ENCODE measurements at places on chromosomes 4 and X.

GRCh38 chr4:77500801-77501200, 104.8 kb upstream of the CXCL13 start:
- no peak overlapping the region for H3K4me3 ChIP-seq
- no peak overlapping the region for H3K27ac ChIP-seq
- H3K36me3 ChIP-seq = no peaks in the 10 kb centered on the region
- no peaks in the 10 kb centered on the region for H3K4me1 ChIP-seq
- DNase-seq = no peak
- H3K27me3 ChIP-seq = no peaks in the 10 kb centered on the region

DNA sequence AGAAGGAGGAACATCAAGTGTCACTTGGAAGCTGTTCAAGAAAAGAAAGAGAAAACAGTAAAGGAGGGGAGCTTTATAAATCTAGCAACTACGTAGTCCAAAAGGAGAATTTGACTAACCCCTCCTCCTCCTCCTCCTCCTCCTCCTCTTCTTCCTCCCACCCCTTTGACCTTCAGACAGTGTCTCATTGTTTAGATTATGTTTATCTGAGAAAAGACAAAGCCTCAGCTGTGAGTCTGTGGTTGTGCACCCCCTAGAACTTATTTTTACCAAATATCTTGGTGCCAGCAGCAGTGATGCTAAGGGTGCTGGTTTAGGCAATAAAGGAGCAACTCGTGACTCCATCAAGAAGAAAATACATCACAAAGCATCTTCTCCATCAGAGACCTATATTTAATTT, 68.9 kb upstream of the BMP2K start:
- H3K4me1 ChIP-seq = peaks cover 13% of the 10 kb centered on the region
- no peak overlapping the region for H3K4me3 ChIP-seq
- no peak for DNase-seq
- H3K36me3 ChIP-seq = peaks cover 4% of the 10 kb centered on the region
- H3K27me3 ChIP-seq = peaks cover 2% of the 10 kb centered on the region
- peak overlapping the region; percentile 88 for H3K27ac ChIP-seq

DNA sequence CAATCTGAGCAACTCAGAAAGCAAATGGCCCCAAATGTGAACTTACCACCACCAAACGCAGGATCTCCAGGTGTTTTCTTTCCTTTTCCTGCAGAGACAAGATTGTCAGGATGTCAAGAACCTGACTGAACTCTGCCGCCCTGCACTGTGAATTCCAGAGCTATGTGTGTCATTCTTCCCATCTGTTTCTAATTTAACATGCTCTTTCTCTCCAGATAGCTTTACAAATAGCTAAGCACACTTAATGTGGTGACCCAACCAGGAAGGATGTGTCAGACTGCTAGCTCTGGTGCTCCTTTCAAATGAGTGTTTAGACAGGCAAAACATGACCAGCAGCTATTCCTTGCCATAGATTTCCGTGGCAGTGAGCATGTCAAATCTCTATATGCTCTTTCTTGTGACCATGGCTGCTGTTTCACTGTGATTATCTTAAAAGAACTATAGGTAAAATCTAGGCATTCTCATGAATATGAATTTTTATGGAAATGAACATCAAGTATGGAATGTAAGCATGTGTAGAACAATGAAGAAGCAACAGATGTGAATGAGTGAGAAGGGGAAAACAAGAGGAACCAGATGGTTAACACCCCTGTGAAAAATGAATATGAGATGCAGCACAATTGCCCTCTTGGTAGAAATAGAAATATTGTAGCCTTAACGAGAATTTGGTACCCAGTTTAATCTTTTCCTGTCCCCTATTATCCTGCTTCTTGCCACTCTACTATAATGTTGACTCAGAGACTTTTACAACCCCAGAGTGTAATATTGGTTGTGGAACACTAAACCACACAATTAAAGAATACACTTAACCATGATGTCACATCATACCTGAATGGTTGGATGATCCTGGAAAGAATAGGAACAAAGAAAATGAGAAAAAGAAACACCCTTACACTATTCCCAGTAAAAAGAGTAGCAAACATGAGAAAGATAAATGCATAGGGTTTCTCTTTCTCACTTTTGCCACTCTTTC, 247.8 kb upstream of the DKK2 start:
- no peaks in the 10 kb centered on the region for H3K36me3 ChIP-seq
- H3K4me1 ChIP-seq = no peaks in the 10 kb centered on the region
- DNase-seq = no peak
- no peaks in the 10 kb centered on the region for H3K27me3 ChIP-seq
- H3K4me3 ChIP-seq = no peak overlapping the region

DNA sequence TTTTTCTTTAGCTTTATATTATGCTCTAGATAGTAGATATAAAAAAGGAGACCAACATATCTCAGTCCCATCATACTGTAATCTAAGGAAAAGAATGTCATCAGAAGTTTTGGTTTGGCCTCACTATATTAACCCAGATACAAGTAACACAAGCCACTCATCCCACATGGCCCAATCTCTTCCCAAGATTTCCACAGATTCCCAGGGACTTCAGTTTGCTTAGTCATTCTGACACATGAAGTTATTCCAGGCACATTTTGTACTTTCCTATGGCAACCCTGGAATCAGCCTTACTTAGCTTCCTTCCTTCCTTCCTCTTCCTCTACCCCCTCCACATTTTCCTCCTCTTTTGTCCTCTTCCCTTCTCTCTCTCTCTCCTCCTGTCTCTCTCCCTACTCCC, 21.7 kb upstream of the DCLK2 start:
- H3K27me3 ChIP-seq = no peaks in the 10 kb centered on the region
- no peak overlapping the region for H3K4me3 ChIP-seq
- no peak for DNase-seq
- H3K27ac ChIP-seq = no peak overlapping the region
- H3K4me1 ChIP-seq = no peaks in the 10 kb centered on the region

DNA sequence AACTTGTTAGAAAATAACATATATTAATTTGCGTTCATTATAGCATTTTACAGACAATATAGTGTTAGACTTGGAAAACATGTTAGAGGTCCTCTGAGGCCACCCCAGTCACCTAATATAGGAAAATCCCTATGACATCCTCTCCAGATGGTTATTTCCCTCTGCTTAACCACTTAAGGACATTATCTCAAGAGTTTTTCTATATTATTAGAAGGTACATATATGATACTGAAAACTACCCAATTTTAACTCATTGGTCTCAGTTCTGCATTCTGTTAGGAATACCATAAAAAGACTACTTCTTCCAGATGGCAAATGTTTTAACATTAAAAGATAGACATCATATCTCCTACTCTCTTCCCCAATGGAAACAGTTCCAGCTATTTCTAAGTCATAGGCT, 21.4 kb downstream of the PTPN13 start:
- peaks cover 14% of the 10 kb centered on the region for H3K36me3 ChIP-seq
- peaks cover 34% of the 10 kb centered on the region for H3K4me1 ChIP-seq
- no peaks in the 10 kb centered on the region for H3K27me3 ChIP-seq
- H3K27ac ChIP-seq = no peak overlapping the region
- no peak for DNase-seq
- H3K4me3 ChIP-seq = no peak overlapping the region

- no peaks in the 10 kb centered on the region for H3K27me3 ChIP-seq
- no peak overlapping the region for H3K27ac ChIP-seq
- H3K4me3 ChIP-seq = no peak overlapping the region
- H3K36me3 ChIP-seq = peaks cover 30% of the 10 kb centered on the region
These were observed 84.0 kb downstream of the RBPJ start for GRCh38 chr4:26404743-26405206.

- no peaks in the 10 kb centered on the region for H3K27me3 ChIP-seq
- H3K4me3 ChIP-seq = no peak overlapping the region
- H3K27ac ChIP-seq = peak overlapping the region; percentile 30
- H3K4me1 ChIP-seq = peaks cover 7% of the 10 kb centered on the region
These were observed 12.4 kb upstream of the SETD7 start for GRCh38 chr4:139568206-139568955.

GRCh38 chr4:38056011-38056685, 96.0 kb downstream of the PTTG2 start:
- peaks cover 15% of the 10 kb centered on the region for H3K4me1 ChIP-seq
- H3K4me3 ChIP-seq = no peak overlapping the region
- peaks cover 5% of the 10 kb centered on the region for H3K36me3 ChIP-seq
- H3K27ac ChIP-seq = no peak overlapping the region

DNA sequence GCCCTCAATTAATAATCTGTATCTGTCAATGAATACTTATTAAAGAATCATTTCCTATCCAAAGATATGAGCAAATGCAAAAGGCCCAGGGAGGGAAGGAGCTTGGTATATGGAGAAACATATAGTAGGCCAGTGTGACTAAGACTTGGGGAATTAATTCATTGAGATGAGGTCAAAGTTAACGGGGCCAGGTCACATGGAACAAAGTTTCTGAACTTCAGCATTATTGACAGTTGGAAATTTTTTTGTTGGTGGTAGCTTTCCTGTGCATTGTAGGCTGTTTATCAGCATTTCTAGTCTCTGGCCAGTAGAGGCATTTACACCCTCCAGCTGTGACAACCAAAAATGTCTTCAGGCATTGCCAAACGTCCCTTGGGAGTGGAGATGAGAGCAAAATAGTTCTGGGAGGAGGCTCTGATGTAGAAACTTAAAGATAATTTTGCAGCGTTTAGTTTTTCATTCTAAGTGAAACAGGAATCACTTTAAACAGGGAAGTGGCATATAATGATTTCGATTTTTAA, 202.0 kb downstream of the SLC4A4 start:
- H3K4me1 ChIP-seq = peaks cover 32% of the 10 kb centered on the region
- no peak overlapping the region for H3K27ac ChIP-seq
- DNase-seq = no peak
- H3K4me3 ChIP-seq = no peak overlapping the region
- H3K27me3 ChIP-seq = no peaks in the 10 kb centered on the region

DNA sequence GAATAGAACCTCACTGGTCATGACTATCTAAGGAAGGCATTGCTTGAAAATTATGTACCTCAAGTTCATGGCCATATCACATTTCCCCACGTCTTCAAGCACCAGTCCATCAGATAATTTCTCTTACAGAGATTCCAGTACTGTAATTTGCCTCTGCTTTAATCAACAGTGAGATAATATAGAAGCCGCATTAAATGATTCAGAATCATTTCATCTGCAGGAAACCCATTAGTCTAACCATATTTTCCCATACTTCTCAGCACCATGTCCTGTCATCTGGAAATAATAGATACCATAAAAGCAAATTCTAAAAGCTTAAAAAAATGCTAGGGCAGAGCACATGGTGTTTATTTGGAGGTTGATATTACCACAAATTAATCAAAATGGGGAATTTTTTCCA, 310.3 kb upstream of the SLIT2 start:
- peaks cover 9% of the 10 kb centered on the region for H3K4me1 ChIP-seq
- H3K36me3 ChIP-seq = peaks cover 3% of the 10 kb centered on the region
- no peak overlapping the region for H3K27ac ChIP-seq
- no peaks in the 10 kb centered on the region for H3K27me3 ChIP-seq

DNA sequence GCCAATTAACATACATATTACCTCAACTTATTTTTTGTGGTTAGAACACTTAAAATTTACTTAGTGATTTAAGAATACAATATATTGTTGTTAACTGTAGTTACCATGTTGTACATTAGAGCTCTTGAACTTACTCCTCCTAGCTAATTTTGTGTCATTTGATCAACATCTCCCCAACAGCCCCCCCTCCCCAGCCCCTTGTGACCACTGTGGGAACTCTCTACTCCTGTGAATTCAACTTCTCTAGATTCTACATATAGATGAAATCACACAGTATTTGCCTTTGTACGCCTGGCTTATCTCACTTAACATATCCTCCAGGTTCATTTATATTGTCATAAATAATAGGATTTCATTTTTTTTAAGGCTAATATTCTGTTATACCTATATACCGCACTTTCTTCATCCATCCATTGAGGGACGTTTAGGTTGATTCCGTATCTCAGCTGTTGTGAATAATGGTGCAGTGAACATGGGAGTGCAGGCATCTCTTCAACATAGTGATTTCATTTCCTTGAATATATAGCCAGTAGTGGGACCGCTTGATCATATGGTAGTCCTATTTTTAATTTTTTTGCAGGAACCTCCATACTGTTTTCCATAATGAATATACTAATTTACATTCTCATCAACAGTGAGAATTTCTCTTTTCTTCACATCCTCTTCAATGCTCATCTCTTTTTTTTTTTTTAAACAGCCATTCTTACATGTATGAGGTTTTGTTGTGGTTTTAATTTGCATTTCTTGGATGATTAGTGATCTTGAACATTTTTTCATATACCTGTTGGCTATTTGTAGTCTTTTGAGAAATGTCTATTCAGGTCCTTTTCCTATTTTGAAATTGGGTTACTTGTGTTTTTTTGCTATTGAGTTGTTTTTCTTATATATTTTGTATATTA, 66.8 kb downstream of the RAPGEF2 start:
- no peak overlapping the region for H3K4me3 ChIP-seq
- no peak overlapping the region for H3K27ac ChIP-seq
- no peak for DNase-seq
- H3K4me1 ChIP-seq = peaks cover 20% of the 10 kb centered on the region
- H3K27me3 ChIP-seq = no peaks in the 10 kb centered on the region

DNA sequence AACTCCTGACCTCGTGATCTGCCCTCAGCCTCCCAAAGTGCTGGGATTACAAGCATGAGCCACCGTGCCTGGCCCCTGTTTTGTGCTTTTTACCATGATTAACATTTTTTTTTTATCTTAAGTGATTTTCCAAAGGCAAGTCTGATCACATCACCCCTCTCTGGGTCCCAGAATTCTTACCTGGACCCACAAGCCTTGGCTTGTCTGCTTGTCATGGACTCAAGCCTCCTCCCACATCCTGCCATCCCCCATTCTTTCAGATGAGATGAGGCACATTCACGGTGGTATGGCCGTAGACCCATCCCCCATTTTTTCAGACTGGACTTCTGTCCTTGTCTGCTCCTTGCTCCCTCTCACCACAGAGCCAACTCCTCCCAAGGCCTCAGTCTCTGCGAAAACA, 55.3 kb downstream of the APLN start:
- H3K4me3 ChIP-seq = no peak overlapping the region
- DNase-seq = no peak
- H3K27ac ChIP-seq = peak overlapping the region; percentile 29
- no peaks in the 10 kb centered on the region for H3K36me3 ChIP-seq

DNA sequence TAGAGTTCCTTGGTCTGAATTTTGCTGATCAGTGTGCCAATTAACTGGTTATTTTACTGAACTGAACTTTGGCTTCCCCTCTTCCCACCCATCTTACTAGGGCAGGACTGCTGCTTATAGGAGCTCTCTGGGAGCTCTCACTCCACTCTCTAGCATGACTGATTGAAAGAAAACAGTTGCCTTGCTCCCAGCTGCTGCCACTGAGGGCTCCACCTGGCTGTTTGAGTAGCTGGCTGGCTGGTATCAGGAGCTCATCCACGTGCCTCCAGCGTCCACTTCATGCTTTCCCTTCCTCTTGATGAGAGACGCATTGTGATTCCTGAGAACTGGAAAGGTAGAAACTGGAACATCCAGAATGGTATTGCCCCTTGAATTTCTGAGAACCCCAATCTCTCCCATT, 73.0 kb upstream of the KLHL13 start:
- no peak overlapping the region for H3K27ac ChIP-seq
- H3K27me3 ChIP-seq = no peaks in the 10 kb centered on the region
- no peaks in the 10 kb centered on the region for H3K4me1 ChIP-seq

DNA sequence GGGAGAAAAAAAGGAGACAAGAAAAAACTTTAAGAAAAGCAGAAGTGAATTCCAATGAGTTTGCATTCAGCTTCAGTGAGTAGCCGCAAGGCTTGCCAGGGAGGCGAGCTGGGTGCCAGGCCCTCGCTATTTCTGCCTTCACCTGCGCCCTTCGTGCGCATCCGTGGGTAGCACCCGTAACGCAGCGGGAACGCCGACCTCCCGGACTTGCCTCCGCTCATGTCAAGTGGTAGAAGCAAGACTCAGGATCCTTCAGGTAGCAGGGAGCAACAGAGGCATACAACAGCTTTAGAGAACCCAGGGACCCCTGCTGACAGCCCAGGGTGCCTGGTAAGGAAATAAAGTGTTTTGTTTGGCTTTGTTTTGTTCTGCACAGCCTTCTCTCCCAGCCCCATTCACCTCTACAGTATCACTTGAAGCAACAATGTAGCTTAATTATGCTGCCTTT, 140.0 kb upstream of the BCOR start:
- DNase-seq = no peak
- H3K4me3 ChIP-seq = no peak overlapping the region
- H3K27ac ChIP-seq = no peak overlapping the region
- no peaks in the 10 kb centered on the region for H3K27me3 ChIP-seq
